SJSA1 (cell line): ENCODE measurements at places on chromosomes 7 and 10. TPM values are rescaled to one million over a fixed set of nuclear protein-coding genes. Genes with fewer than 3 reads are reported as not detected.

VOPP1 gene
- 88.2 and 107 TPM in 2 replicates for total RNA-seq

SGCE gene
- 117 and 123 TPM in 2 replicates for total RNA-seq

PRPS1L1 gene
- not detected in 2 replicates for total RNA-seq

HKDC1 gene
- total RNA-seq: 0.06 and 0.50 TPM in 2 replicates

CYP26A1 gene
- 1.2 and 1.7 TPM in 2 replicates for total RNA-seq

ZNF117 gene
- total RNA-seq: 2.3 and 2.8 TPM in 2 replicates

DNA sequence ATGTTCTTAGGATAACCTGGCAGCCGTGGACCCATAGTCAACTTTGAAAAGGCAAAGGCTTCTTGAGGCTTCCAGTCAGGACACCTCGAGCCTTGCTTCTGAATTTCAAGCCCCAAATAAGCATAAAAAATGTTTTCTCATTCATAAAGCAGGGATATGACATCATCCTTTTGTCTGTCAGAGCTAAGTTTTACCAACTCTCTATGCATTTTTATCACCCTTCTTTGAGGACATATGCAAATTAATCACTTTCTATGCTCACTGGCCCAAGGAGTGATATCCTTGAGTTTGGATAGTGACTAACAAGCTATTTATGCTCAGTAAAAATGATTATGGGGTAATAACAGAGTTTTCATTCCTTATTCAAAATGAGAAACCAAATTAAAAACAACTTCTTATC is 159.4 kb downstream of the ANLN start:
- no peaks in the 10 kb centered on the region for H3K4me1 ChIP-seq
- no peak overlapping the region for H3K27ac ChIP-seq
- no peaks in the 10 kb centered on the region for H3K27me3 ChIP-seq
- no peak for DNase-seq
- no peaks in the 10 kb centered on the region for H3K36me3 ChIP-seq

- peak overlapping the region; percentile 85 for H3K27ac ChIP-seq
- no peaks in the 10 kb centered on the region for H3K36me3 ChIP-seq
- H3K27me3 ChIP-seq: no peaks in the 10 kb centered on the region
- peak; percentile 55 for DNase-seq
- H3K4me1 ChIP-seq: peaks cover 61% of the 10 kb centered on the region
- no peak overlapping the region for H3K4me3 ChIP-seq
Measured at GRCh38 chr10:127150136-127150535, 46.3 kb downstream of the INSYN2A start.

DNA sequence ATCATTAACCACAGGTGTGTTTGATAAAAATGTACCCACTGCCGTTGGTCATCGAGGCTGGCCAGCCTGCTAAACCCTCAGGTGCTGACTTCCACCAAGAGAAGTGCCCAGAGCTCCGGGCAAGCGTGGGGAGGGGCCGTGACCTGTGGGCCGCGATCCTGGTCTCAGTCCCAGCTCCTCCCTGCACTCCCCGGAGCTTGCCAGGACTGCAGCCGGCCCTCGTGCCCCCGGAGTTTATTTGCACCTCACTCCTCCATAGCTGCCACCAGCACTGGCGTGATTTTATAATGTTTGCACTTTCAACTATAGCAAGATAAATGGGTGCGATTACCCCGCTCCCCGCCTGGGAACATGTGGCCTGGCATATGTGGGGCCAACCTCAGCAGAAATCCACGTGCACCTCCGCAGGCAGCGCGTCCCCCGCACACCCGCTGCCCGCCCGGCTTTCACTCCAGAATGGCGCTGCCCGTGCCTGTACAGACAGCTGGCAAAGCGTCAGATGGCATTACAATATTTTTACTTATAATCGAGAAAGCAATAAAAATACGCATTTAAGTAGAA is 30.8 kb downstream of the UNCX start:
- H3K27me3 ChIP-seq: peaks cover 70% of the 10 kb centered on the region
- no peaks in the 10 kb centered on the region for H3K36me3 ChIP-seq
- H3K4me1 ChIP-seq: no peaks in the 10 kb centered on the region
- H3K27ac ChIP-seq: no peak overlapping the region
- no peak for DNase-seq

GRCh38 chr7:13841284-13841683 is 148.2 kb downstream of the ETV1 start:
- DNase-seq: no peak
- no peaks in the 10 kb centered on the region for H3K27me3 ChIP-seq
- no peaks in the 10 kb centered on the region for H3K36me3 ChIP-seq
- H3K4me3 ChIP-seq: no peak overlapping the region

DNA sequence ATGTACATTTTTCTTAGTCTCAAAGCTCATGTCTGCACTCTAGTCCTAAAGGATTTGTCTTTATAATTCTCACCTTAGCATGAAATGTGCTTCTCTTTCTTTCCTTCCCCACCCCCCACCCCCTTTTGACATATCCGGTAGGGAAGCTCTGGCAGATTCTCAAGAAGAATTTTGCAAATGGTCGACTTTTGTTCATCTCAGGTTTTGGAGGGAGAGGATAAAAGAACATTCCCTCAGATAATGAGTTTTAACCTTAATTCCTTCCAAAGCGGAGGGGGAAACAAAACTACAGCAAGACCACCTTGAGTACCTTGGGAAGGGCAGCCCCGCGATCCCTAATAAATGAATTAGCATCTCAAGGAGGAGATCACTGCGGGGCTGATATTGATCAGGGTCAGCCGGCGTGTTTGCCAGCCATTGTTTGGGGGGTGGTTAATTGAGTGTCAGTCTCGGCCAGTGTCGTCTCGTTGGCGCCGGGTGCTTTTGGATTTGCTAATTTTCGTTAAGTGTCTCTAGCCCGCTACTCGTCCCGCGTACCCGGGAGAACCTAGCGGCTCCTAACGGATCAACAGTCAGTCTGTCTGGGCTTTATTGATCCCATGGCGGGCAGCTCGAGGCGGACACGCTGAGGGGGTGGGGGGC is 874 bp upstream of the BAMBI start:
- no peak for DNase-seq
- no peaks in the 10 kb centered on the region for H3K27me3 ChIP-seq
- H3K4me3 ChIP-seq: peak overlapping the region; percentile 97
- H3K4me1 ChIP-seq: peaks cover 19% of the 10 kb centered on the region
- peaks cover 38% of the 10 kb centered on the region for H3K36me3 ChIP-seq

- peak; percentile 24 for DNase-seq
- no peak overlapping the region for H3K4me3 ChIP-seq
- no peaks in the 10 kb centered on the region for H3K27me3 ChIP-seq
- no peaks in the 10 kb centered on the region for H3K4me1 ChIP-seq
- H3K36me3 ChIP-seq: no peaks in the 10 kb centered on the region
- H3K27ac ChIP-seq: no peak overlapping the region
Measured at GRCh38 chr10:27558612-27559020, 54.5 kb downstream of the RAB18 start.

GRCh38 chr10:82981137-82981723 is 1106.2 kb downstream of the NRG3 start:
- H3K4me1 ChIP-seq: peaks cover 26% of the 10 kb centered on the region
- no peaks in the 10 kb centered on the region for H3K36me3 ChIP-seq
- no peaks in the 10 kb centered on the region for H3K27me3 ChIP-seq
- peak overlapping the region; percentile 89 for H3K27ac ChIP-seq
- DNase-seq: peak; percentile 45

DNA sequence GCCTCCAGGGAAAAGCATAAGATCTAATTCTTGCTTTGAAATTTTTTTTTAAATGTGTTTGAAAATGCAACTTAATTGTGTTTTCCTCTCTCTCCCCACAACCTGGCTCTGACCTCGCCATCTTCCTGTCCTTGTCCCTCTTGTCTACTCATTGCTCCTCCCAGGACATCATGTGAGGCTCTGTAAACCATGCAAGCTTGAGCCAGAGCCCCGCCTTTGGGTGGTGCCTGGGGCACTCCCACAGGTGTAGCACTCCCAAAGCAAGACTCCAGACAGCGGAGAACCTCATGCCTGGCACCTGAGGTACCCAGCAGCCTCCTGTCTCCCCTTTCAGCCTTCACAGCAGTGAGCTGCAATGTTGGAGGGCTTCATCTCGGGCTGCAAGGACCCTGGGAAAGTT is 9.8 kb upstream of the CDHR1 start:
- H3K36me3 ChIP-seq: no peaks in the 10 kb centered on the region
- no peak overlapping the region for H3K4me3 ChIP-seq
- no peak for DNase-seq
- H3K27me3 ChIP-seq: no peaks in the 10 kb centered on the region
- H3K27ac ChIP-seq: no peak overlapping the region

DNA sequence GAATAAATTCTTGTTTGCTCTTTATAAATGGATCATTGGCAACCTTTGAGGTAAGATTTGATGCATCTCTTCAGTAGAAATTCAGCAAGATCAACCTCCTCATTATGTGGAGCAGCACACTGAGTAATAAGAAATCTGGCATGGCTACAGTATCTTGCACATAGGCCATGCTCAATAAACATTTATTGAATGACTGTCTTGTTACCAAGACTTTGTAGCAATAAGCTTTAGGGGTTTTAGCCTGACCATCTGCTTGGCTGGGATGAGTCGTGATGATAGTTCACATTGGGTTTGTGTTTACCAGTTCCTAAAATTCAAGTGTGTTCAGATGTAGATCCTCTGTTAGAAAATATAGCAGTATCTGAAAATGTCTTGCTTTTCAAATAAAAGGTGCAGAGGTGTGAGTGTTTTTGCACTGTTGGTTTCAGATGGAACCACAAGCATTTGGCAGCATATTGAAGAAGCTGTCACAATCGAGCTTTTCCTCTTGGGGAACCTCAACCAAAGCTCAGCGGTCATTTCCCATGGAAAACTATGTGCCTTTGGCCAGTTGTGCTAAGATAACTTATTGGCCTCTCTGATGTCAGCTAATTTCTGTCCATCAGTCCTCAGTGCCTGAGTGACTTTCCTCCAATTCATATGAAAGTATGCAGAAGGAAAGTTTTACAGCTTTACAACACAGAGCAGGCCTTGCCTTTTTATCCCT is 442.6 kb downstream of the GFRA1 start:
- no peak for DNase-seq
- no peaks in the 10 kb centered on the region for H3K36me3 ChIP-seq

- H3K27me3 ChIP-seq: no peaks in the 10 kb centered on the region; the same call in 1 of the 2 replicates
- no peak overlapping the region for H3K27ac ChIP-seq
- no peaks in the 10 kb centered on the region for H3K36me3 ChIP-seq
- no peak for DNase-seq
- H3K4me3 ChIP-seq: no peak overlapping the region
Measured at GRCh38 chr10:33897291-33897752, 562.9 kb upstream of the NRP1 start.

DNA sequence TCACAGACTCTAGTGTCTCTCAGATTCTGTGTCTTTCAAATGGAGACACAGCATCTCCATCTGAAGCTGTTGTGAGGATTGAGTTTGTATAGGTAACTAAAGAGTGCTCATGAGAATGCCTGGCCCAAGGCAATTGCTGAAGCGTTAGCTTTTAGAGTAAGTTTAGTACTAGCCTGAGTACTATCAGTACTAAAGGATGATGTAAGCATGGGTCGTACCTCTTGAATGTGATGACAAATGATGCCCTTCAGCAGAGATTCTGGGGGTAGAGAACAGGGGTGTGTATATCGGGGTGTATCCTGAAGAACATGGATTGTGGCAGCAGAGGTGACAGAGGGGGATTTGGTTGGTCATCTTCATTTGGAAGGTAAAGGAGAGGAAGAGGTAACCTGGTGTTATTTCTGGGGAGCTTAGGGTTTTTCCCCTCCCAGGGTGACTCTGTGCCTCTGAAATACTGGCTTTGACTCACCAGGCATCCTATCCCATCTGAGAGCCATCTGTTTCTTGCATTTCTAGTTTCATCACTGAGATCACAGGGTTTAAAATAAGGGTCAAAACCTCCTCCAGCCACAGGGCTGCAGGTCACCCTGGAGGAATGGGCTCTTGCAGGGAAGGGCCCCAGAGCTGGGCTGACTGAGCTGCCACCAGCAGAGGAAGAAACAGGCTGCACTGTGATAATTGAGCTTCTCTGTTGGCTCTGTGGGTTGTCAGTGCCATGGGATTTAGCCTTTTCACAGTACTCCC is 756.0 kb downstream of the KCNMA1 start:
- H3K4me1 ChIP-seq: no peaks in the 10 kb centered on the region
- H3K27me3 ChIP-seq: no peaks in the 10 kb centered on the region
- no peak overlapping the region for H3K27ac ChIP-seq
- H3K36me3 ChIP-seq: no peaks in the 10 kb centered on the region
- H3K4me3 ChIP-seq: no peak overlapping the region
- no peak for DNase-seq

- H3K36me3 ChIP-seq: no peaks in the 10 kb centered on the region
- DNase-seq: no peak
- no peak overlapping the region for H3K4me3 ChIP-seq
- H3K27me3 ChIP-seq: no peaks in the 10 kb centered on the region
- no peak overlapping the region for H3K27ac ChIP-seq
Measured at GRCh38 chr10:107477266-107477665, 312.8 kb upstream of the SORCS1 start.
